Activated CD4-positive, CD25-positive, alpha-beta regulatory T cell treated with anti-CD3 and anti-CD28 coated beads, Interleukin-2, amount 50 U/mL, for 24 hours (primary cell): ENCODE measurements at places on chromosomes 13 and 19.

GRCh38 chr19:33407716-33408115 is 34.2 kb downstream of the CEBPG start:
- ATAC-seq: no peak

DNA sequence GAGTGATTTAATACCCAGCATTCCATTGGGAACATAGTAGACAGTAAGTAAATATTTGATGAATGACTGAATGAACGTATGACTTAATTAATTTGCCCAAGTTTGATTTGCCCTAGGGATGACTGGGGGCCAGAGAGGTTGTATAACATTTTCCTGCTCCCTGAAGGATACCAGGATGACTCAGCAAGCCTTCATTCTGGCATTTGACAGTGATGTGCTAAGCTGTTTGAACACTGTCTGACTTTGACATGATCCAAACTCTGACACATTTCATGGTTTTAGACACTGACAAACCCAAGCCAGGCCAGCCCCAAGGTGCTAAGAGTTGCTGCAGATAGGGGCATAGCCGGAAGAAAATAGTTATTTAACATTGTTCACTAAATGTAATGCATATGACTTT is 53.4 kb upstream of the KLF12 start:
- ATAC-seq: no peak

DNA sequence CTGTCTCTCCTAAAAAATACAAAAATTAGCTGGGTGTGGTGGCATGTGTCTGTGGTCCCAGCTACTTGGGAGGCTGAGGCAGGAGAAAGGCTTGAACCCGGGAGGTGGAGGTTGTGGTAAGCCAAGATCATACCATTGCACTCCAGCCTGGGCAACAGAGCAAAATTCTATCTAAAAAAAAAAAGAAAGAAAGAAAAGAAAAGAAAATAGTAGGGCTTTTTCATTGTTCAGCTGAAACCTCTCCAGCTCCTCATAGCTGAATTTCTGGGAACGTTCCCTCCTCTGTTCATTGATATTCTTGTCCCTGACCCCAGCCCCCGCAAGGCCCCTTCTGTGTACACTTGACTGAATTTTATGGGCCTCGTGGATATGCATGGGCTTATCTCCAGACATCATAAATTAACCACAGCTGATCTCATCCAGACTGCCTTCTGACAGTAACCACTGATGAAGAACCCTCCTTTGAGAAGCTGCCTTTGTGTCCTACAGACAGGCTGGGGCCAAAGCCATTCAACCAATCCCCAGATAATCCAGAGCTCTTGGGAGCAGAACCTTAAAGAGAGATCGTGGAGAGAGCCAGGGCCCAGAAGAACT is at the start of gene ELSPBP1:
Gene ELSPBP1 (plus strand): TSS at position 424 of the 594 bp plus-strand sequence. CDS start 14,036 bp downstream, outside the sequence.
- no peak for ATAC-seq

- ATAC-seq: no peak
Measured at GRCh38 chr19:39832341-39833083, 1.4 kb downstream of the DYRK1B start.

DNA sequence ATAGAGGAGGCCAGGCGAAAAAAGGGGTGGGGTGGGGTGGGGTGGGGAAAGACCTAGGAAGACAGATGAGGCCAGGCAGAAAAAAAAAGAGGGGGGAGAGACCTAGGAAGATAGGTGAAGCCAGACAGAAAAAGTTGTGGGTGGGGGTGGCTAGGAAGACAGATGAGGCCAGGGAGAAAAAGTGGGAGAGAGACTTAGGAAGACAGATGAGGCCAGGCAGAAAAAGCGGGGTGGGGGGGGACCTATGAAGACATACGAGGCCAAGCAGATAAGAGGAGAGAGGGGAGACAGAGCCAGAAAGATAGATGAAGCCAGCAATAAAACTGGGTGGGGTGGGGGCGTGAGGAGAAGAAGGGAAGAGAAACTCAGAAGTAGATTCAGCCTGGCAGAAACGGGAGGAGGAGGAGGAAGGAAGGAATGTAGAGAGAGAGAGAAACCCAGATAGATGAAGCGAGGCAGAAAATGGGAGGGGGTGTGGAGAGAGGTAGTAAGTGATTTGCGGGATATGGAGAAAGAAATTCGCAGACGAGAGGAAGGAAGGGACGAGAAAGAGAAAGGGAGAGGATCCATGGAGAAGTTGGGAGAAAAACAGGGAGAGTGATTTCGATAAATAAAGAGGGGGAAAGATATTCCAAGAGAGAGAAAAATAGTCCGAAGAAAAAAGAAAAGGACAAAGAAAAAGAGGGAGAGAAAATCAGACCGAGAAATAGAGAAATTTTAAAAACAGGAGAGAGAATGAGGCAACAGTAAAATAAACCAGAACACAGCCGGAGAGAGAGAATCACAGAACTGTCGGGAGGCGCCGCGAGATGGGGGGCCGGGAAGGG is 12.2 kb upstream of the CACNG6 start:
- no peak for ATAC-seq

- no peak for ATAC-seq
Measured at GRCh38 chr13:48072304-48072703, 22.6 kb downstream of the MED4 start.
